ENCODE measurements at places on chromosomes 3 and 15. TPM values are rescaled to one million over a fixed set of nuclear protein-coding genes. Genes with fewer than 3 reads are reported as not detected.

DNA sequence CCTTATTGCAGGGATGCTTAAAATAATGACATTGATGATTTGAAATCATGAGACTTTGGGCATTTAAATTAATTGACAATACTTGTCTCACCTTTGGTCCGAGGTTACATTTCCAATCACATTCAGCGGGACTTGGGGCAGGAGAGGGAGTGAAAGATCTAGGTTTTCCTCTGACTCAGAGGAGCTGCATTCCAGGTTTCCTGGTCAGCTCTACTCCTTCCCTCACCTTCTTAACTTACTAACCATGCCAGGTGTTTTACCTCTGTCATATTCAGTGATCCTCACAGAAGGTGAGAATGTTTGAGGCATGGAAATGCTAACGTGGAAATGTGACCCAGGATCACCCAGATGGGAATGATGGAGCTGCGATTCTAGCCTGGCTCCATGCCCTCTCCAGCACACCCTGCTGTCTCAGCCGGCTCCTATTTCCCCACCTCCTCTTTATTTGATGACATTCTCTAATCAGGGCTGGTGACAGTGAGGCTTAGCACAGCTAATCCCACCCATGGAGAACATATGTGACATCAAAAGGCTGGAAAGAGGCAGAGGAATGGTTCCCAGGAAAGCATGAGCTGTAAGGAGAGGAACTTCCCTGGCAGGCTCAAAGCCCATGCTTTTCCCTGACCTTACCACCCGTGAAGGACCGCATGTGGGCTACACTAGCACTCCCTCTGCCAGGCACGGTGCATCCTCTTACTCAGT lies 38.7 kb downstream of the THSD4 start:
- H3K4me1 ChIP-seq = no peaks in the 10 kb centered on the region
- H3K4me3 ChIP-seq = no peak overlapping the region
- H3K36me3 ChIP-seq = no peaks in the 10 kb centered on the region

DNA sequence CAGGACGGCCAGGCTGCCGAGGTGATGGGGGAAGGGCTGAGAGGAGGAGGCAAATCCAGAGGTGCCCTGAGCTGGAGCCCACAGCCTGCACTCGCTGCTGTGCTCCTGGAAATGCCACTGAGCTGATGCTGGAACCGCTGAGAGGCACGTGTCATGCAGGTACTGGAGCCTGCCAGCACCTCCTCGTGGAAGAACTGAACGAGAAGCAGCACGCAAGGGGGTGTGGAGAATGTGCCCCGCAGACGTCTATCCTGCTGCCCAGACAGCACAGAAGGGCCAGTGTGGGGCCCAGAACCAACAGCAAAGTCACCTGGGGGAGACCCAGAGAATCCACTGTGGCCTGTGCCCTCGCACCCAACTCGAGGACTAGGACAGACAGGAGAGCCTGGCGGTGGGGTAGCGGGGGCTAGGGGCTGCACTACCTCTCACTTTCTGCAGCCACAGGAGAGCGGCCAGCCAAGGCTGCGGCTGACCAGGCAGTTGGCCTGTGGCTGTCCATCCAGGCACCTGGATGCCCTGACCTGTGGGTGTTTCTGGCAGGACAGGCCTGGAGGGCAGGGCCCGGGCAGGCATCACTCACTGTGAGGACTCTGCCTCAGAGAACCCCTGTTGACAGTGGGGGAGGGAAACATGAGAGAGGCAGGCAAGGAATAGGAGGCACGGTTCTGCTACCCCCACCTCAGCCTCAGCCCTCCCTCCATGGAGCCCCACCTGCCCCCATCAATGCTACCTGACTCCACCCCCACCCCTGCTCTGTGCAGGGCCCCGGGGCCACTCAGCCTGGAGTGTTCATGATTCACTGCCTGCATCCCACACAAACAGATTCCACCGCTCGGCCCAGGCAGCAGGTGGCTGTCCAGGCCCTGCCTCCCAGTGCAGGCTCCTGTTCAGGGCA lies 213.1 kb downstream of the TBC1D2B start:
- H3K27me3 ChIP-seq = no peaks in the 10 kb centered on the region
- H3K36me3 ChIP-seq = no peaks in the 10 kb centered on the region
- H3K27ac ChIP-seq = no peak overlapping the region

GRCh38 chr15:99341786-99342185 lies 90.5 kb downstream of the LRRC28 start:
- peaks cover 7% of the 10 kb centered on the region for H3K4me1 ChIP-seq
- H3K27me3 ChIP-seq = no peaks in the 10 kb centered on the region
- no peak overlapping the region for H3K27ac ChIP-seq
- no peaks in the 10 kb centered on the region for H3K36me3 ChIP-seq
- DNase-seq = no peak

- DNase-seq = peak; percentile 19
- H3K27ac ChIP-seq = no peak overlapping the region
- H3K4me1 ChIP-seq = no peaks in the 10 kb centered on the region
- H3K27me3 ChIP-seq = peaks cover 22% of the 10 kb centered on the region
- no peak overlapping the region for H3K4me3 ChIP-seq
- no peaks in the 10 kb centered on the region for H3K36me3 ChIP-seq
Measured at GRCh38 chr15:80816936-80817335, 37.8 kb downstream of the CEMIP start.

The DLEC1 gene
- total RNA-seq = 1.1 TPM

DNA sequence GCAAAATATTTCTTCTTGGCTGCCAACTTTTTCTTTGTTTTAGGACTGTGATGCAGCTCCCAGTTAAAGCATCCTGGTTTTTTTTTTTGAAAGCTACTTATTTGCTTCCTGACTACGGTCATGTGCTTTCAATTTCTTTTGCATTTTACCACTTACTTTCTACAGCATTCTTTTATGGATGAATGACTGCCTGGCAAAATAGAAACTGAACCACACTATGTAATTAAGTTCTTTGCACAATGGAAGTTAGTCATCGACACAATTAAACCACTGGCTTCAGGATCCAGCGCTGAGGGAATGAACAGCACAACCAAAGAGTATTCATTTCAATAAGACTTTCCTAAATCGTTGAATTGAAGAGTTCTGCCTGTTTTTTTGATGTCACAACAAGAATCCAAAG lies 82.2 kb upstream of the EPHA3 start:
- H3K27me3 ChIP-seq = no peaks in the 10 kb centered on the region
- no peak overlapping the region for H3K4me3 ChIP-seq
- H3K36me3 ChIP-seq = no peaks in the 10 kb centered on the region
- no peak overlapping the region for H3K27ac ChIP-seq
- no peak for DNase-seq
- no peaks in the 10 kb centered on the region for H3K4me1 ChIP-seq

The EID1 gene
- 100 TPM for total RNA-seq

DNA sequence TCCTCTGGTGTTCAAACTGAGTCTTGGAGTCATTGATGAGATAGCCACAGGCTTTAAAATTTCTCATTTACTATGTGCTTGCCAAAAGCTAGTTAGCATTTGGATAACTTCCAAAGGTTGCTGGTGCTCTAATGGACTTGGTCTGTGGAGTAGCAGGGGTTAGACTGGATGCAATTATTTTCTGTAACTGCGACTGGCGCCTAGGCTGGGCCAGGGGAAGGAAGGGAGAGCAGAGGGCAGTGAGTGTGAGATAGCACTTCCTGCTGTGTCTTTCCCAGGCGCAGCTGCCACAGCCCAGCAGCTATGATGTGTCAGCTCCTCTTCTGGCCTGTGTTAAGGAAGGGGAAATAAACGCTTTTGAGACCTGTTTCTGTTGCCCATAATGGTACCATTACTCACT lies 98.6 kb downstream of the MYRIP start:
- H3K27ac ChIP-seq = no peak overlapping the region
- no peaks in the 10 kb centered on the region for H3K4me1 ChIP-seq
- H3K4me3 ChIP-seq = no peak overlapping the region
- H3K36me3 ChIP-seq = no peaks in the 10 kb centered on the region
- H3K27me3 ChIP-seq = no peaks in the 10 kb centered on the region

DNA sequence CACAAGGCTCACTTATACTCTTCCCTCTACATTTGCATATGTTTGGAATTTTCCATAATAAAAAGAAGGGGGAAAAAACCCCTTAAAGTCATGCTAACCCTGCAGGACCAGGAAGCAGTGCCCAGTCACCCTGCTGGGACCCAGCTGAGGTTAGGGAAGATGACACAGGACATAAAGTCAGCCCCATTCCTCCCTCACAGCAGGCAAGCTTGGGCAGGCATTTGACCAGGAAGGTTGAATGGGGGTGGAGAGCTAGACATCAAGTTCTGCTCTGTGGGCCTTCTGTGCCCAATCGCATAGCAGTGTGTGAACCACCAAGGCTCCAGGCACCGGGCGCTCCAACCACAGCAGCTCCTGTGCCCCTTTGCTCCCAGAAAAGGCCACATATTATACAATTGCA lies 7.1 kb upstream of the HDAC11 start:
- DNase-seq = no peak
- H3K27me3 ChIP-seq = peaks cover 36% of the 10 kb centered on the region
- no peaks in the 10 kb centered on the region for H3K36me3 ChIP-seq
- no peaks in the 10 kb centered on the region for H3K4me1 ChIP-seq
- no peak overlapping the region for H3K4me3 ChIP-seq
- no peak overlapping the region for H3K27ac ChIP-seq

DNA sequence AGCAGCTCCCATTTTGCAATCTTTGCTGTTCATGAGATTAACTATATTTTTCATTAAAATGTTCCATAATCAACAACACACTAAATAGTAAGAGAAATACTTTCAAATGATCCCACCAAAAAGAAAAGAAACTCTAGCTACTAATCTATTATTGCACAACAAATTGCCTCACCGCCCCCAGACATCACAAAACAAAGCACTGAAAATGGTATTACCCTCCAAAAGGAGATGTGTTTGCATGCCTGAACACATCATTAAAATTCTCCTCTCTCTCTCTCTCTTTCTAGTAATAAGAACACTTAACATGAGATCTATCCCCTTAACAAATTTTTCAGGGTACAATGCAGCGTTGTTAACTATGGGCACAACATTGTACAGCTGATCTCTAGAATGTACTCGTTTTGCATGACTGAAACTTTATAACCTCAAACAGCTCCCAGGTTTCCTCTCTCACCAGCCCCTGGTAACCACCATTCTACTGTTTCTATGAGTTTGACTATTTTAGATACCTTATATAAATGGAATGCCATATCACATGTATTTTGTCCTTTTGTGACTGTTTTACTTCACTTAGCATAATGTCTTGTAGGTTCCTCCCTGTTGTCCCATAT lies 33.1 kb downstream of the WNT5A start:
- H3K27me3 ChIP-seq = no peaks in the 10 kb centered on the region
- H3K4me1 ChIP-seq = no peaks in the 10 kb centered on the region
- H3K27ac ChIP-seq = no peak overlapping the region
- no peaks in the 10 kb centered on the region for H3K36me3 ChIP-seq
- no peak overlapping the region for H3K4me3 ChIP-seq
- no peak for DNase-seq

GRCh38 chr3:150875548-150875947 lies 29.7 kb downstream of the MINDY4B start:
- H3K36me3 ChIP-seq = no peaks in the 10 kb centered on the region
- no peak for DNase-seq
- H3K27me3 ChIP-seq = no peaks in the 10 kb centered on the region
- H3K4me3 ChIP-seq = no peak overlapping the region

GRCh38 chr3:157247391-157247790 lies 87.4 kb upstream of the CCNL1 start:
- H3K4me3 ChIP-seq = no peak overlapping the region
- H3K27me3 ChIP-seq = no peaks in the 10 kb centered on the region
- no peak for DNase-seq
- H3K36me3 ChIP-seq = no peaks in the 10 kb centered on the region

DNA sequence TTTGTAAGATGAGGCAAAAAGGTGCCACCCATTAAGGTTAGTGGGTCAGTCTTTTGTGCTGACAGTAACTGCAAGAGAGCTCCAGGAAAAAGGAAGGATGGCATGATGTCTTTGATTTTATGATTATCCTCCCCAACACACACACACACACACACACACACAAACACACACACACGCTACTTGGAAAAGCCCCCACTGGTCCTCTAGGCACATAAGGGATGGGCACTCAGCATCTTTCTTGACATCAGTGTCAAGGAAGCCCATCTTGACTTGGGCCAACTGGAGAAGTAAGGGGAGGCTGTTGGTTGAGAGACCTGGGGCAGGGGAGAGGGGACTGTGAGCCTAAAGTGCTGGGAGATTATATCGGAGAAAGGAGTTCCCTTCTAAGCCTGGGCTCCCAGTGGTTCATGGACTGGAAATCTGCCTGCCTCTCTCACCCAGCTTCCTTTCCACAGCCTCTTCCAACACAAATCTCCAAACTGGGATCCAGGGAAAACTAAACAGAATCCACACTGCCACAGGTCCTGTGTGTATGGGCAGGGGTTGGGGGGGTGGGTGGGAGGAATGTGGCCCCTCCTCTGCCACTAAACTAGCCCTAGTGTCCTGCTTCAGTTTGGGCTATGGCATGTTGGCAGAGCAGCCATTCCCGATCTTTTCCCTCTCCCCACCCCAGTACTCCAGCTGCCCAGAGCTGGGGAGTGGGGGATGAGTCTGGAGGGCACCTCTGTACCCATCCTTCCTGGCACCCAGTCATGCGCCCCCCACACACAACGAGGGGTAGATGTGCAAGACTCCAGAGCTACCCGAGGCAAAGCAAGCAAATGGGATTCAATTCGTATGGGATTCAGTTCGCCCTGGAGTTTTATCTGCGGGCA lies 1.6 kb downstream of the AMOTL2 start:
- no peak overlapping the region for H3K27ac ChIP-seq
- H3K4me1 ChIP-seq = peaks cover 8% of the 10 kb centered on the region
- H3K27me3 ChIP-seq = peaks cover 60% of the 10 kb centered on the region
- no peak overlapping the region for H3K4me3 ChIP-seq

The OR5K2 gene
- total RNA-seq = not detected

The DGKG gene
- 0.20 TPM for total RNA-seq

DNA sequence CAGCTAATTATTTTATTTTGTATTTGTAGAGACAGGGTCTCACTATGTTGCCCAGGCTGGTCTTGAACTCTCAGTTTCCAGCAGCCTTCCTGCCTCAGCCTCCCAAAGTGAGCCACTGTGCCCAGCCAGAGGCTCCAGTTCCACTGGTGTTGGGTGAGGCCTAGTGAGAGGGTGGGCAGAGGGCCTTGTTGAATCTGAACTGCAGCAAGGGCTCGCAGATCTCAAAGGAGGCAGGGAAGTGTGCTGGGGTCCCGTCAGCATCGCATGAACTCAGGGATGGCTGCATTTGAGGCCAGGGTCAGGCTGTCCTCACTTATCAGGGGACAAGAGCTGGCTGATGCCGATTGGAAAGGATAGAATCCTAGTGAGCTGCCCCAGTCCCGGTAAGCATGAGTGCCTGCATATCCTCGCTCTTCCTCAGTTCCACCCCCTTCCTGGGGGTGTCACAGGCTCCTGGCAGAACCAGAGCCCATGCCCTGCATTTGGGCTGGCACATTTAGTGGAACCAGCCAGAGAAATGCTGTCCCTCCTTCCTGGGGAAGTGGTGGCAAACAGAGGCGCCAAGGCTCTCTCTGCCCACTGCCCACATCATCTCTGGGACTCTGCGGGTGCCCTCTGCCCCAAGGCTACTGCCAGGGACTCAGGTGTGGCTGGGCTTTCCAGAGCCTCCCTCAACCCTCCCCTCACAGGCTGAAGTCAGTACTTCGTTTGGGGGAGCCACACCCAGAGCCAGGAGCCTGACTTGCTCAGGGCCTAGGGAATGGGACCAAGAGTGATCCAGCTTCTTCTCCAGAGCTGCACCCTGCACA lies 24.1 kb downstream of the ALS2CL start:
- no peaks in the 10 kb centered on the region for H3K36me3 ChIP-seq
- H3K27ac ChIP-seq = no peak overlapping the region
- H3K4me1 ChIP-seq = no peaks in the 10 kb centered on the region
